ENCODE measurements at places on chromosomes 6 and 20. TPM values are rescaled to one million over a fixed set of nuclear protein-coding genes. Genes with fewer than 3 reads are reported as not detected.

Gene RIMS1
- 5.7 TPM for total RNA-seq

Gene ZNF335
- total RNA-seq = 23.6 TPM

DNA sequence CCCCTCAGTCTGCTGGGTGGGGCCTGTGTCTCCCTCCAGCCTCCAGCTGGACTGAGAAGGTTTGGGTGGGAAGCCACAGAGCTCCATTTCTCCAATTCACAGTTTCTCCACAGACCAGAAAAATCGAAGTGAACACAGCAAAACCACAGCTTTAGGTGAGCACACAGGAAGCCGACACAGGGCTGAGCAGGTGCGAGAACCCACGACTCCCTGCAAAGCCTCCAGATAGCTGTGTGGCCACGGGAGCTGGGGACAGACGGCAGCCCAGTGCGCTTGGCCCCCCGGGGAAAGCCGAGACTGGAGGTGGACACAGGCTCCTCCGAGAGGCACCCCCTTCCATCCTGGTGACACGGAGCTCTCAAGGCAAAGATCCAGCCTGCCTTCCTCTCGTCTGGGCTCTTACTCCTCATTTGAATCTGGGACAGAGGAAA is 29.0 kb upstream of the MPC1 start:
- no peak for DNase-seq
- H3K27me3 ChIP-seq = no peaks in the 10 kb centered on the region
- no peak overlapping the region for H3K27ac ChIP-seq
- H3K36me3 ChIP-seq = peaks cover 8% of the 10 kb centered on the region
- no peak overlapping the region for H3K4me3 ChIP-seq
- peaks cover 1% of the 10 kb centered on the region for H3K4me1 ChIP-seq

DNA sequence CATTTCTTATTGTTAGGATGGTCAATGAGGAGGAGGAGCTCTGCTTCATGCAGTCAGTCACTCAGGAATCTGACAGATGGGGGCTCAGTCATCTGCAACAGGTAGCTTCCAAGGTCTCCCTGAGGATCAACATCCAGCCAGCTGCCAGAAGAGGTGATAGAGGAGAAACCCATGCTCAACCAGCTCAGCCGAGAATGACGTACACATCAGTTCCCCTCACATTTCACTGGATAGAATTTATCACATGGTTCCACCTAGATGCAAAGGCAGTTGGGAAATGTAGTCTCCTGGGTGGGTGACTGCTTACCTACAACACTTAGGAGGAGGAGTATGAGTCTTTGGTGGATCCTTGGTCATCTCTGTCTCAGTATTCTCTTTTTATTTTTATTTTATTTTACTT is 144.5 kb downstream of the CEBPB start:
- H3K4me1 ChIP-seq = no peaks in the 10 kb centered on the region
- no peak overlapping the region for H3K27ac ChIP-seq
- H3K4me3 ChIP-seq = no peak overlapping the region
- H3K36me3 ChIP-seq = no peaks in the 10 kb centered on the region
- DNase-seq = no peak
- H3K27me3 ChIP-seq = no peaks in the 10 kb centered on the region

DNA sequence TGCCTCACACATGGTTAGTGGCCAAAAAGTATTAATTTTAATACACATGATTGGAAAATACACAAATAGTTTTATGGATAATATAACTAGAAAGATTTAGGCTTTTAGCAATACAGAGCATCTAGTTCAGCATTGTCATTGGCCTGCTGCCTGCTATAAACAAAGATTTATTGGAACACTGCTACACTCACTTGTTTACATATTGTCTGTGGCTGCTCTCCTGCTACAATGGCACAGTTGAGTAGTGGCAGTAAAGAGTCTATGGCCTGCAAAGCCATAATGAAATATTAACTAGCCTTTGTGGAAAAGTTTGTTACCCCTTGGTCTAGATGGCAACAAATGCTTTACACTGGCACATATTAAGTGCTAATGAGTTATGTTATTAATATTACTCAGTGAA is 37.8 kb downstream of the ZNF451 start:
- no peaks in the 10 kb centered on the region for H3K36me3 ChIP-seq
- H3K4me3 ChIP-seq = no peak overlapping the region
- H3K27me3 ChIP-seq = no peaks in the 10 kb centered on the region
- DNase-seq = no peak

DNA sequence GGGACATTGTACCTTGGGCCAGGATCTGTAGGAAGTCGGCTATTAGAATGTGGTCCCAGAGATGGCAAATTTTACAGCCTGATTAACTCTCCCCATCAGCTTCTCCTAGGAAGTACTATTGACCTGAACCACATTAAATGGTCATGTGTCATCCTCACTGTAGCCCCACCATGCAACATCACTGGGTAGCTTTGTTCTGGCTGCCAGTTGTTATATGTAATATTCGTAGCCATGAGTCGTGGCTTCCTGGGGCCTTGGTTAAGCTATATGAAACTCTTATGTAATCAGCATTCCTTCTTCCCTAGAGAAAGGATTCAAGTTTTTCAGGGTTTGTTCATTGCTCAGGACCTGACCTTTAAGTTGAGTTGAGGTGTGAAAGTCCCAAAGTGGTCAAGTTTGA is 125.7 kb downstream of the ANKS1A start:
- no peak overlapping the region for H3K27ac ChIP-seq
- H3K36me3 ChIP-seq = peaks cover 3% of the 10 kb centered on the region
- H3K27me3 ChIP-seq = no peaks in the 10 kb centered on the region
- H3K4me3 ChIP-seq = no peak overlapping the region
- peaks cover 28% of the 10 kb centered on the region for H3K4me1 ChIP-seq

- H3K36me3 ChIP-seq = peaks cover 11% of the 10 kb centered on the region
- H3K4me3 ChIP-seq = no peak overlapping the region
- no peak overlapping the region for H3K27ac ChIP-seq
- H3K4me1 ChIP-seq = no peaks in the 10 kb centered on the region
- no peak for DNase-seq
These were observed 67.8 kb downstream of the HUS1B start for GRCh38 chr6:589090-589489.

GRCh38 chr6:109093732-109094415 is 772 bp downstream of the SESN1 start:
- peak overlapping the region; percentile 99 for H3K27ac ChIP-seq
- H3K27me3 ChIP-seq = no peaks in the 10 kb centered on the region
- peak overlapping the region; percentile 56 for H3K4me3 ChIP-seq
- H3K4me1 ChIP-seq = no peaks in the 10 kb centered on the region

- H3K4me3 ChIP-seq = no peak overlapping the region
- H3K4me1 ChIP-seq = peaks cover 17% of the 10 kb centered on the region
- no peak for DNase-seq
- no peaks in the 10 kb centered on the region for H3K36me3 ChIP-seq
- H3K27ac ChIP-seq = peak overlapping the region; percentile 0
- H3K27me3 ChIP-seq = no peaks in the 10 kb centered on the region
These were observed 588.4 kb upstream of the CITED2 start for GRCh38 chr6:139962654-139963347.

DNA sequence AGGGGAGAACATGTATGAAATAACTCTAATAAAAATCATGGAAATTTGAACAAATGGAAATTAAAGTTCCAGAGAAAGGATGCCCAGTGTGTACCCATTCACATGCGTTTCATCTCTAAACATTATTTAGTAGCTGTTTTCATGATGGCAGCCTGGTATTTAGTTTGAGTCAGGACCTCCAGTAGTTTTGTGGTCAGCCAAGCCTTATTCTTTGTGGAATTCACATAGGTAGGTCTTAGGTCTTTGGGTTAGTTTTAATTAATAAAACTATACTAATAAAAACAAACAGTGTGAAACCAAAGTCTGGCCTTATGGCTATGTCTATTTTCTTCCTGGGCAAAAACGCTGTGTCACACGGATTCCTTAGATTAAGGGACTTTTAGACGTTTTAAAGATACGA is 137.8 kb downstream of the FOXC1 start:
- DNase-seq = no peak
- H3K36me3 ChIP-seq = no peaks in the 10 kb centered on the region

DNA sequence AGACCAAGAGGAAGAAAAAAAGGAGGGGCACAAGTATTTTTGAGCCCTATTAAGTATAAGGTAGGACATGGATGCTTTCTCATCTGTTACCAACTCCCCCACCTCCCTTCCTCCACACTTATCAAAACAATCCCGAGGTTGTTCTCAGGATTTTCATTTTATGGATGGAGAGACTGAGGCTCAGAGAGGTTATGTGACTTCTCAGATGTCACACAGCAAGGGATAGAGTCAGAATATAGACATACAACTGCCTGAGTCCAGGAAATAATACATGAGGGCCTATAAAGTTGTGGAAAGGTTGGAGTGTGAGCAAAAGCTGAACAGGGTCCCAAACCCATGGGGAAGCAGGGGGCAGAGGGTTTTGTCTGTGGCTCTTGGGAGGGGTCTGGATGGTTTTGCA is 19.3 kb downstream of the KCNK17 start:
- no peak overlapping the region for H3K27ac ChIP-seq
- H3K27me3 ChIP-seq = no peaks in the 10 kb centered on the region
- H3K4me3 ChIP-seq = no peak overlapping the region

- peaks cover 20% of the 10 kb centered on the region for H3K4me1 ChIP-seq
- H3K4me3 ChIP-seq = no peak overlapping the region
- no peak overlapping the region for H3K27ac ChIP-seq
- H3K27me3 ChIP-seq = no peaks in the 10 kb centered on the region
These were observed 47.4 kb upstream of the SRF start for GRCh38 chr6:43123461-43124314.

DNA sequence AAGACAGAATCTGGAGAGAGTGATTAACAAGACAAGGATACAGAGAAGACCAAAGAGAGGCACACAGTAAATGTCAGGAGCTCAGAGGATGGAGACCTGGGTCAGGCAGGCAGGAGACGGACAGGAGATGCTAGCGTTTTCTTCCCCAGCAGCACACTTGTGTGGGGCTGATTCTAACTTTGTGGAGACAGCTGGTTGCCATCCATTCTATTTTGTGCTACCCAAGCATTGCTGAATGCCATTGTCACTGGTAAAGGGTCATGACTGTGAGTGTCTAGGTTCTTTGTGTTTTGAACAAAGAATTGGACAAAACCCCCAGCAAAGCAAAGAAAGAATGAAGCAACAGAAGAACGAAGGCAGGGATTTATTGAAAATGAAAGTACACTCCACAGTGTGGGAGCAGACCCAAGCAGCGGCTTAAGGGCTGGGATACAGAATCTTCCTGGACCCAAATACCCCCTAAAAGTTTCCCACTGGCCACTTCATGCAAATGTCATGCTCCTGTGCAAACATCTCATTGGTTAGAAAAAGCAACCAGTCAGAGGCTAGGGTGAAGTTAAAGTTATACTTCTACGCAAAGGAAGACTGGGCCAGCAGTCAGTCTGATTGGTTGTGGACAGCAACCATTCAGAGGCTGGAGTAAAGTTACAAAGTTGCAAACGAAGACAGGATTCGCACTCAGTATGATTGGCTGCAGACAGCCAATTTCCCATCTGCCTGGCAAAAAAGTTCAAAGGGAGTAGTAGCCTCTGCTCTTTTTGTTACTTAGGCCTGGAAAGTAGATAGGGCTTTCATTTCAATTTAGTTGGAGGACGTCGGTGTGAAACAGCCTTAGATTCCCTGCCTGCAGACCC is 17.5 kb downstream of the PTK7 start:
- H3K36me3 ChIP-seq = no peaks in the 10 kb centered on the region
- H3K4me1 ChIP-seq = peaks cover 8% of the 10 kb centered on the region
- H3K27me3 ChIP-seq = no peaks in the 10 kb centered on the region
- peak; percentile 44 for DNase-seq

- H3K27me3 ChIP-seq = no peaks in the 10 kb centered on the region
- H3K27ac ChIP-seq = no peak overlapping the region
- no peaks in the 10 kb centered on the region for H3K4me1 ChIP-seq
- H3K4me3 ChIP-seq = no peak overlapping the region
- DNase-seq = no peak
- H3K36me3 ChIP-seq = no peaks in the 10 kb centered on the region
These were observed 137.0 kb upstream of the RIN2 start for GRCh38 chr20:19621072-19621471.

DNA sequence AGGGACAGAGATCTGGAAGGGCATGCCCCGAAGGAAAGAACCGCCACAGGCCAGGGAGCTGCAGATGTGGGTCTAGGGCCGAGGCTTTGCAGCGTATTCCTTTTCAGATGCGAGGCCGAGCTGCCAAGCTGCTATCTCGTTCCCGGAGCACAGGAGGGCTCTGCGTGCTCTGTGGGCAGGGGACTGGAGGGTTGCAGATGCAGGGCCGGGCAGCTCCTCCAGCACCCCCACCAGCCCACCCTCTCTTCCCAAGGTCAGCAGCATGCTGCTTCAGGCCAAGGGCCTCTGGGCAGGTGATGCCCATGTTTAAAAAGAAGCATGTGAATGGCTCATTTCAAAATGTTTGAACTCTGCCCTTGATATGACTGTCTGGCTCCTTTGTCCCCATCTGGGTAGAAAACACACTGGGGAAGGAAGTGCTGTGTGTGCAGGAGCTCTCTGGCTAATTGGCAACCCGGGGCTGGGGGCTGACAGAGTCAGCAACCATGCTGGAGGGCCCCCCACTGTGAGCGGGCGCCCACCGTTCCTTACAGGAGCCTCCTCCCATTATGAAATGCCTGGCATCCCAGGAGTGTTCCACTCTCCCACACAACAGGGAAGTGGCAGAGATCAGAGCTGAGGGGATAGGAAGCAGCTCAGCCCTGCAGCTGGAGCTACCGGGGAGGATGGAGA is 353.3 kb downstream of the ZFAND3 start:
- no peaks in the 10 kb centered on the region for H3K4me1 ChIP-seq
- no peaks in the 10 kb centered on the region for H3K36me3 ChIP-seq
- H3K4me3 ChIP-seq = no peak overlapping the region
- H3K27ac ChIP-seq = no peak overlapping the region

DNA sequence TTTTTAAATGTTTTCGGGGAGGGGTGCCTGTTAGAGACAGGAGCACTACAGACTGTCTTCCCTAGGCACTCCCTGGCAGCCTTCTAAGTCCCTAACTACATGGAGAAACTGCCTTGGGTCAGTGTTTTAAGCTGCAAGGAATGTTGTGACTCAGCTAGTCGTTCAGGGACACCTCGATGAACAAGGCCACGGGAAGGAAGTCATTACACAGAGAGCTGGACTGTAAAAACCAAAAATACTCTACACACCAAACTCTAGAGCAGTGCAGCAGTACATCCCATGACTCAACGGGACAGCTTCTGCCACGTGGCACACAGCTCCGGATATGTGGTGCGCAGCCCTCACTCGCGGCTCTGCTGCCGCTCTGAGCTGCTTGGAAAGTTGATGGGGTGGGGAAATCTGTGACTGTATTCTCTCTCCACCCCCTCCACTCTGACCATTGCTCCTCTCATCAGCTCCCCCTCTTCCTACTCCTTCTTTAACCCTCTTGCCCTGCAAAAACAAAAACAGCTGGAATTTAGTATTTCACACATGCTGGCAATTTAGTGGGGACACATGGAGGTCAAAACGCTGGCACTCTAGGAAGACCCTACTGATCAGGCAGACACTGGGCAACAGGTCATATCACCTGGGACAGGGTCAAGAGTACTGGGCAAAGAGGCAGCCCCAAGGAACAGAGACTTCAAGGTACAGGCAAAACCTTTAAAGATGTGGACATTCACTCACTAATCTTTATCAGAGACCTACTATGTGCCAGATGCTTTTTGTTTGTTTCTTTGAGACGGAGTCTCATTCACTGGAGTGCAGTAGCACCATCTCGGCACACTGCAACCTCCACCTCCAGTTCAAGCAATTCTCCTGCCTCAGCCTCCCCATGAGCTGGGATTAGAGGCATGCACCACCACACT is 10.9 kb upstream of the LPIN3 start:
- H3K4me1 ChIP-seq = peaks cover 5% of the 10 kb centered on the region
- H3K27me3 ChIP-seq = no peaks in the 10 kb centered on the region
- H3K4me3 ChIP-seq = no peak overlapping the region
